Osteocyte (in vitro differentiated cells): ENCODE measurements at places on chromosomes 11 and 22.

GRCh38 chr11:33674035-33674814, 26.4 kb downstream of the C11orf91 start:
- peak; percentile 49 for DNase-seq

DNA sequence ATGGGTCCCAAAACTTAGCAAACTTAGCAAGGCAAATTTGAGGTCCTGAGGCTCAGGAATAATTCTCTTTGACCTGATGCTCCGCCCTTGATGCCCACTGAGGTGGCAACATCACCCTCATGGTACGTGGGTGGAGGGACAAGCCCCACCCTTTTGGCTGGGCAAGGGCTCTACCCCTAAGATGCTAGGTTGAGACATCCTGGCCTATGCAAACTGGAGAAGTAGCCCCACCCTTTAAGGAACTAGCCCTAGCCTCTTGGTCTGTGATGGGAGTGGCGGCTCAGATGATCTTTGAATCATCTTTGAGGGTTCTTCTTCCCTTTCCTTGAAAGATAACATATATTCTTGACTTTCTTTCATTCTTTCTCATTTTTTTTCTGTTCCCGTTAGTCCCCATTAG, 32.9 kb downstream of the CABIN1 start:
- no peak for DNase-seq

GRCh38 chr22:27381552-27381951, 420.0 kb downstream of the MN1 start:
- peak; percentile 44 for DNase-seq

DNA sequence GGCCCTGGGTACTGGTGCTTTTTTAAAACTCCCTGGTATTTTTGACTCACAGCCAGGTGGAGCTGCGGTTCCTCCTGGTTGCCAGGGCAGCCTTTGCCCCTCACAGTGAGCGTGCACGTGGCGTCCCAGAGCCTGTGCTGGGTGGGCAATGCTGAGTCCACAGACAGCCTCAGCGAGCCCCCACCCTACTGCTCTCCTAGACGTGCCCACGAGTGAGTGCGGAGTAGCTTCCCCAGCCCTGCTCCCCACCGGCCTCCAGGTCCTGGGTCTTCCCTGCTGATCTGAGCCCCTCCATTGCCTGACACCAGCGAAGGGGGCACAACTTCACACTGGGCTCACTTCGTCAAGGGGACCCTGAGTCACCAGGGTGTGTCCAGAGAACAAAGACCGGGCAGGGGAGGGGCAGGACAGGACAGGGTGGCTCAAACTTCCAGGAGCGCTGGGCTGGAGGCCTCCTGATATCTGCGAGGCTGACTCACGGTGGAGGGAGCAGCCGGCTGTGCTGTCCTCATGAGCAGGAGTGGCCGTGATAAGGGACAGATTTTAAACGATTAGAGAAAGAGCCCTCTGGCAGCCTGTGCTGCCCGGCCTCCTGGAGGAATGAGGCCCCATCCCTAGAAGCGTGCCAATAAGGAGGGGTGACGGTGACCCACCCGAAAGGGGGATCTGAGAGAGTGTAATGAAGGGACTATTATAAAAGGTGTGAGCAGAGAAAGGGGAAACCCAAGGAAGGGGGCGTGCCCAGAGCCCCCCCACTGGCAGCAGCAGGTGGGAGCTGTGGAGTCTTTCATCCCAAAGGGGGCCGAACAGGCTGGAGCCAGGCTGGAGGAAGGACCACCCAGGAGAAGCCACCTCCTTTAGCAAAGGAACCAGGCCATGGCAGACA, 129.3 kb upstream of the FGF3 start:
- no peak for DNase-seq

DNA sequence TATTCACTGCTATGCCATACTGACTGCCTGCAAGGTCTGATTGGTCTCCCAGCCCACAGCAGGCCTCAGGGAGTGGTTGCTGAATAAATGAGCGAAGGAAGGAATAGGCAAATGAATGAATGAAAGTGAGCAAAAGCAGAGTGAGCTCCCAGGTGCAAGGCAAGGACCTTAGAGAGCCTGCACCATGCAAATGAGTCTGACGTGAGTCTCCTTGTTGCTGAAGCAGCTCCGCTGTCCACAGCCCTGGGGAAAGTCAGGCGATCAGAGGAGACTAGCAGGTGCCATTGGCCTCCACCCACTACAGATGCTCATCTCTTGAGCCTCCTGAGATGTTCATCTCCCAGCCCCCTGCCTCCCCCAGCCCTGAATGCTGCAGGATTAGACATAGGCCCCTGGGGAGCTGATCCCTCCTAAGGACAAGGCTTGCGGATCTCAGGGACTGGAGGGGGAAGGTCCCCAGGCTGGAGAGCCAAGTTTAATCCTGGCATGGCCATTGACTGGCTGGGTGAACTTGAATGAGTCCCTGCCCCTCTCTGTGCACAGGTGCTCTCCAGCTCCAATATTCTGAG, 22.1 kb downstream of the GDPD5 start:
- no peak for DNase-seq

DNA sequence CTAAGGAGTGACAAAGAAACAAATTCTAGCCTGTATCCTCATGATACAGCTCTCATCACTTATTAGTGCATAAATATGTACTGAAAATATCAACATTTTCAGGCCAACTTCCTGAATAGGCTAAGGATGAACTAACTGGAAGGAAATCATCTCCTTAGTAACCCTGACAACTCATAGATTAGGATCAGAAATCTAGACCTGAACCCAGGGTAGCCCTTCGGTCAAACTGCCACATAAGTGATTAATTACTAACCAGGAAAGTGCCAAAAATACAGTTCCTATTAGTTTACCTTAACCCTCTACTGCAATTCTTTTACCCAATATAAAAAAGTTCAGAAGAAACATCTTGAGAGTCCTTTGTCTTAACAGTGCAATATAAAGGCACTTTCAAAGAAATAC, 40.0 kb downstream of the AMBRA1 start:
- DNase-seq: no peak

GRCh38 chr11:67662142-67662834, 11.8 kb upstream of the ACY3 start:
- DNase-seq: no peak

DNA sequence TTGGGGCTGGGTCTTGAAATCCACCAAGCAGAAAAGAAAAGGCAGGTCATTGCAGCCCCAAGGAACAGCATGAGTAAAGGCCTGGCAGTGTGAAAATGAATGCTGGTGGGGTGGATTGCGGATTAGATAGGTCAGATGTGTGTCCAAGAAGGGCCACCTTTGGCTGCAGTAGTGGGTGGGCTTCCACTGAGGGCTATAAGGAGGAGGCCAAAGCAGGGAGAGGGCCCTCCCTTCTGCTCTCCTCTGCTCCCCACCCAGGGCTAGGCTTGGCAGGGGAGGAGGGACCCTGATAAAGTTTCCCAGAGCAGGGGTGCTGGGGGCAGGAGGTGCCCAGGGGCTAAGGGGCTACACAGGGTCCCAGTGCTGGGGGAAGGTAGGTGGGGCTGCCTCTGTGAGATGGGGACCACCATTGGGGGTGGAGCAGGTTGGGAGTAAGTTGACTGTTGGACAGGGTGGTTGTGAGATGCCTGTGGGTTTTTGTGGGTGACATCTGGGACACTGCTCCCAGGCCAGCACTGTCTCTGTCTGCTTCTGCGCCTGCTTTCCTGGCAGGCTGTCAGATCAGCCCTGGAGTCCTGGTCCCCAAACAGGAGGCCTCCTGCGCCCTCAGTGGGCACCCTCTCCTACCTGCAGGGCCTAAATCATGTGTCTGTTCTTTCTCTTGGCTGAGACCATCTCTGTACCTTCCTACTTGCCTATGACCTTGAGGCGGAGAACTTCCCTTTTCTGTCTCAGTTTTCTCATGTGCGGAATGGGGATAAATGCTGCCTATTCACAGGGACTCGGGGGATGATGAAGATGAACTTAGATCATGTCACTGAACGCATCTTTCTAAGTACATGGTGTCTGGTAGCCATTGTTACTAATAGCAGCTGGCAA, 1.9 kb downstream of the CAPN5 start:
- no peak for DNase-seq

DNA sequence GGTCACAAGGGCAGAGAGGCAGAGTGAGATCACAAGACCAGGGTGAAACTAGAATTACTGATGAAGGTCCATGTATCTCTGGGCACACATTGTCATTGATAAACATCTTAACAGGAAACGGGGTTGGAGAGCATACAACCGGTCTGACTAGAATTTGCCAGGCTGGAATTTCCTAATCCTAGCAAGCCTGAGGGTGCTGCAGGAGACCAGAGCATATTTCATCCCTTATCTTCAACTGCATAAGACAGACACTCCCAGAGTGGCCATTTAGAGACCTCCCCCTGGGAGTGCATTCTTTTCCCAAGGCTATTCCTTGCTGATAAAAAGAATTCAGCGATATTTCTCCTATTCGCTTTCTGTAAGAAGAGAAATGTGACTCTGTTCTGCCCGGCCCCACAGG, 84.6 kb upstream of the IZUMO1R start:
- DNase-seq: no peak

- DNase-seq: no peak
Observed at GRCh38 chr11:34988294-34989255, 72.2 kb downstream of the PDHX start.

DNA sequence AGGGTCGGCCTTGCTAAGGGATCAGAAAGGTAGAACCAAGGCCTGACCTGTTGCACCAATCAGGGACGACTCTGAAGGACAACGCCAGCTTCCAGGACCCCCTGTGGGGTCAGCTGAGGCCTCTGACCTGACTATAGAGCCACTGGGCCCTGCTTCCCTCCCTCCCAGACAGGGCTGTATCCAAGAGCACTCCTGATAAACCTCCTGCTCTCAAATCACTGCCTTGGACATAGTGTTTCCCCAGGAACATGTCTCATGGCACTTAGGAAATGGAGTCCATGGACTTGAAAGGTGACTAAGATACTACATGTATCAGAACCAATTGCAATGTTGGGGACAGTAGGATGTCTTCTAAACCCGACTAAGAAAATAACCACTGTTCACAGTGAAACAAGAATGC, 117.8 kb upstream of the OPCML start:
- DNase-seq: no peak

GRCh38 chr11:91700854-91701253, 523.8 kb upstream of the FAT3 start:
- no peak for DNase-seq

DNA sequence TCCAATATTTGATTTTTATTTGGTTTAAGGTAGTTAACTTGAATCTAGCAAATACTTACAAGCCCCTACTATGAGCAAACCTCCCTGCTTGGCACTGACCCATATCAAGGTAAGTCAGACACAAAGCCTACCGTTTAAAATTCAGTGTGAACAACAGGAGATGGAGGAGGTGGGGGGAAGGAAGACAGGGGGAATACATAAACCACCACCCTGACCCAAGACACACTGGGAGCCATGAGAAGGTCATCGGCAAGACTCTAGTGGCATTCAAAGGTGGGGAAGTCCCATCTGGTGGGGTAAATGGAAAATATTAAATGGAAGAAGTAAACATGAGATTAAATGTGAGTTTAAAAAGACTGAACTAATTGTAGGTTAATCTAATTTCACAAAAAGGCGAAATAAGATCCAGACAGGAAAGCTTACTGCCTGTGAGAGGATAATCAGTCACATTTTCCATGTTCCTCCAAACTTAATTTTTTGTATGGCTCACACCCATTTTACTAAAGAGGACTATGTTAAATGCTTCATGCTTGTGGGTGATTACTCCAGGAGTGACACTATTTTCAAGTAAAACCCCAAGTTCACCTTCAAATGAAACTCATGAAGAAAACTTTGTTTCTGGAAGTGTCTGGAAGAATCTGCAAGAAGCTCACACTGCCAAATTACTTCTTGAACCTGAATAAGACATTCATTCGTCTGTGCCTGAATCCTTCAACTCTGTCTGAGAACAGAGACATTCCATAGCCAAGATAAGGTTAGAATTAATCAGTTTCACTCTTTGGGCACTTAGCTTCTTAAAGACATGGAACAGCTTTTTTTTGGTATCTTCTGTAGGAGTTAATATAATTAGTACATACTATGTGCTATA, 51.7 kb downstream of the PITPNB start:
- DNase-seq: no peak

DNA sequence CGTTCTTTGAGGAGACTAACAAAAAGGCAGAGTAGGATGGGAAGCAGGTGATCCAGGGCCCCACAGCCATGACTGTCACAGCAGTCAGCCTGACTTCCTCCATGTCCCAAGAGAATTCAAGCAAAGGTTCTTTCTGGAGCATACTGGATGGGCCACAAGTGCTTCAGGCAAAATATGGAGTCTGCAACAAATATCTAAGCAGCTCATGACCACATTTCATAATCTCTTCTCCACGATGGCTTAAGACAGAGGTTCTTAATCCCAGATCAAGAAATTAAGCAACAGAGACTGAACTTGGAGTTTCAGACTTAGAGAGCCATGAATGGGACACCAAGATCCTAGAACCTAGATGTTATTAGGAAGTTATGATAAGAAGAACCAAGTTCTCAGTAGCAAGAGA, 31.6 kb downstream of the GUCY1A2 start:
- DNase-seq: no peak

DNA sequence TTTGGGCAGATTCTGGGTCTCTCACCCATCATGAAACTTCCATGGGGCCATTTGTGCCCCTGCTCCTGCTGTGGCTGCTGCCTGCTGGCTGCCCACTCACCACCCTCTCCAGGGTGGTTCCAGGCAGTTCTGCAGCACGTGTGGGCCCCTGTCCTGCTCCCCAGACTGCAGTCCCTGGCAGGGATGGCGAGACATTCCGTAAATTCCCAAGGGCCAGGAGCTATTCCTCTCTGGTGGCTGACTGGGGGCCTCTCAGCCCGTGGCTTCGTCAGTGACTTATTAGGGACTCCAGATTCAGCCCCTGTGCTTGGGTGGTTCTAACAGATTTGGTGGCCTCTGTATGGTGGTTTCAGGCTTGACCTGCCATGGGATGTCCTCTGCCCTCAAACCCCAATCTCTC, 3.9 kb upstream of the SLC22A8 start:
- no peak for DNase-seq

GRCh38 chr22:20887375-20887774, 28.6 kb downstream of the SNAP29 start:
- no peak for DNase-seq

DNA sequence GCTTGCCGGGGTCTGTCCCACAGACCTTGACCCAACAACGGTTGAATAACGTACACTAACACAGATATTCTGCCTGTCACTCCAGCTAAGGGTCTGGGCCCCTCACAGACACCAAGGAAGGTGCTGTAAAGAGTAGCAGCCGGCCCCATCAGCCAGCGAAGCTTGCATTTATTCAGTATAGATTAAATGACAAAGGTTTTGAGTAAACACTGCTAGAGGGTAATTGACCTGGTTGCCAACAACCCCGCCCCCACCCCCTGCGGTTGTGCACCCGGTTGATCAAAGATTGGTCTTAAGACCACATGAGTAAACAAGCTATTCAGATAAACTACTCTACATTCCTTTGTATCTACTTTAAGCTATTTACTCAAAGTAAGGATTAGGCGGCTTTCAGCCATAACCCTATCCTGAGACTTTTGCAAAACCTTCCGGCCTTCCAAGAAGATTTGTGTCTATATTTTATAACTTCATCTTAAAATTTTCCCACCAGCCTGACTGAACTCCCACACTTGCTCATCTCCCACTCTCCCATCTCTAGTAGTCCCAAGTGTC, 4.8 kb upstream of the CKAP5 start:
- DNase-seq: no peak

GRCh38 chr11:84686716-84687115, 940.4 kb downstream of the DLG2 start:
- no peak for DNase-seq
